CD8-positive, alpha-beta T cell (primary cell): ENCODE measurements at places on chromosomes 2 and 18.

- DNase-seq, result no peak
Observed at GRCh38 chr2:122236152-122236874, 480.9 kb downstream of the TSN start.

DNA sequence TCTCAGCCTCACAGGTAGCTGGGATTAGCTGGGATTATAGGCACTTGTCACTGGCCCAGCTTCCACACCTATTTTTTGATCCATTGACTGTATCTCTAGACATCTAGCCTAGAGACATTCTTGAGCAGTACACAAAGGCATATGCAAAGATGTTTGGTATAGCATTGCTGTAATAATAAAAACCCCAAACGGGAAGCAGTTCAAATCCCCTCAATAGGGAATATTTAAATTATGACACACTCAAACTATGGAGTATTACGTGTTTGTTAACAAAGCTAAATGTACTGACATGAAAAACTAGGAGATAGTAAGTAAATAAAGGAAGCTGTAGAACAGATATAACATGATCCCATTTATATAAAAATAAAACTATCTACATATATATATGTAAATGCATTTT, 27.7 kb downstream of the DOK1 start:
- no peak for DNase-seq

GRCh38 chr2:83191316-83191715, 1267.8 kb downstream of the SUCLG1 start:
- DNase-seq, result no peak

DNA sequence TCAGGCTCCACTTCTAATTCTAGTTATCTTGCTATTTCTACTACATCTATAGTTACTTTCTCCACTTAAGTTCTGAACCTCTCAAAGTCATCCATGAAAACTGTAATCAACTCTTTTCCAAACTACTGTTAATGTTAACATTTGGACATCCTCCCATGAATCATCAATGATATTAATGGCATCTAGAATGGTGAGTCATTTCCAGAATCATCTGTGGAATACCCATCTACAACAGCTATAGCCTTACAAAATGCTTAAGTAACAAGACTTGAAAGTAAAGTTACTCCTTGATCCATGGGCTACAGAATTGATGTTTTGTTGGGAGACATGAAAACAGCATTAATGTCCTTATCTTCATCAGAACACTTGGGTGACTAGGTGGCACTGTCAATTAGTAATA, 35.4 kb downstream of the BARD1 start:
- no peak for DNase-seq
